ENCODE measurements at places on chromosomes 6 and 20. TPM values are rescaled to one million over a fixed set of nuclear protein-coding genes. Genes with fewer than 3 reads are reported as not detected.

Gene DAAM2
- not detected for total RNA-seq

Gene PGC
- not detected for total RNA-seq

Gene SMIM8
- 5.3 TPM for total RNA-seq

Gene IL17A
- total RNA-seq = not detected

DNA sequence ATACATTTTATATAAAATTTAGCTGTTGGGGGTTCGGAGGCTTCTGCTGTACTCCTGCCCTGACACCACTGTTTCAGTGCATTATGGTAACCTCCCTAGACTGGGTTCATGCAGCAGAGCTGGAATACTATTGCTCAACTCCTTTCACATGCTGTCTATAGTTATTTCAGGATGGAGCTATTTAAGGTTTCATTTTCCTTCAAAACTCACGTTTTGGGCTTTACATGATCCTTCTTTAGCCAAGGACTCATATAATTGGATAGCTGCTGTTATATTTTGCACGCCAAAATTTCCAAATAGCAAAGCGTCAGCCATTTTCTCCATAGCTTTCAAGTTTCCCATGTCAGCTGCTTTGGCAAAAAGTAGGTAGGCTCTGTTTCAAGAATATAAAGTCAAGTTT is 76.8 kb downstream of the SEL1L2 start:
- no peak for DNase-seq

DNA sequence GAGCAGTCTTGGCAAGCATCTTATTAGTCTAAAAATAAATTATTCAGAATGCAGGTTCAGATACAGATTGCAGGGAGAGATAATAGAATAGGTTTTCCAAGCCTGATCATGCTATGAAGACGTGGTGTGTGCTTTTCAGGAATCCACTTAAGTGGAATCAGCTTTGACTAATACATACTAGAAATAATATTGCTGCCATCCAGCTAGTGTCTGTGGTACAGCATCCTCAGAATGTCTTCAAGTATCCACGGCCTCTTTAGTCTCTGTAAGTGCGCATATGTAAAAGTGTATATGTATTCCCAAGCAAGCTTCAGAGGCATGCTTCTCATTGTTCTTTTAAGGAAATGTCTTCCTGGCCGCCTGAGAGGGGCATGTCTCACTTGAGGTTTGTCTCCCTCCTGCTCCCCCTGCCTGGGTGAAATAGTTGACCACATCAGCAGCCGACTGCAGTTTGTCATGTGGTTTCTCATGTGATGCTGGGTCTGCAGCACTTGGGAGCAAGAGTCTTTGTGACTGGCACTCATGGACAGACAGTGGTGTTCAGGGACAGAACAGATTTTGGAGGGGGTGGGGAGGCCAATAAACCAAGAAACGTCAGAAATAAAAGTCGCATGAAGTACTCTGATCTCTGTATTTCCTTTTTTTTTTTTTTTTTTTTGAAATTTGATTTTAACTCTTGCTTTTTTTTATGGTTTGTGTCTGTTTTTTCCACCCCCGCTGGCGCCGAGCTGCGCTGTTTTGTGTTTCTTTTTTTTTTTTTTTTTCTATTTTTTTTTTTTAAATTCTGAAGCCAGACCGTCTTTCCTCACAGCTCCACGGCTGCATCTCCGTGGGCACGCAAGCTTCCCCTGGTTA is 150.8 kb downstream of the PRL start:
- DNase-seq = no peak

DNA sequence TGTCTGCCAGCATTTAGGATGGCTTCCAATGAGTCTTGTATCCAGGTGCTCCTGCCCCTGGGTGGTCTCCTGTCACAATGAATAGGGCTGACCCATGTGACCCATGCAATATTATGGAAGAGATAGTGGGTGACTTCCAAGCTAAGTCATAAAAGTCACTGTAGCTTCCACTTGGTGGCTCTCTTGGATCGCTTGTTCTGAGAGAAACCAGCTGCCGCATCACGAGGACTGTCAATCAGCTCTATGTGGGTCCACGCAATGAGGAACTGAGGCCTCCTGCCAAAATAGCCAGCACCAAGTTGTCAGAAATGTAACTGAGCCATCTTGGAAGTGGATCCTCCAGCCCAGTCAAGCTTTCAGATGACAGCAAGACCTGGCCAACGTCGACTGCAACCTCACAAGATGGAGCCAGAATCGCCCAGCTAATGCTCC is 14.9 kb upstream of the MATN4 start:
- peak; percentile 48 for DNase-seq

GRCh38 chr6:3773678-3774298 is 22.3 kb upstream of the PXDC1 start:
- no peak for DNase-seq

DNA sequence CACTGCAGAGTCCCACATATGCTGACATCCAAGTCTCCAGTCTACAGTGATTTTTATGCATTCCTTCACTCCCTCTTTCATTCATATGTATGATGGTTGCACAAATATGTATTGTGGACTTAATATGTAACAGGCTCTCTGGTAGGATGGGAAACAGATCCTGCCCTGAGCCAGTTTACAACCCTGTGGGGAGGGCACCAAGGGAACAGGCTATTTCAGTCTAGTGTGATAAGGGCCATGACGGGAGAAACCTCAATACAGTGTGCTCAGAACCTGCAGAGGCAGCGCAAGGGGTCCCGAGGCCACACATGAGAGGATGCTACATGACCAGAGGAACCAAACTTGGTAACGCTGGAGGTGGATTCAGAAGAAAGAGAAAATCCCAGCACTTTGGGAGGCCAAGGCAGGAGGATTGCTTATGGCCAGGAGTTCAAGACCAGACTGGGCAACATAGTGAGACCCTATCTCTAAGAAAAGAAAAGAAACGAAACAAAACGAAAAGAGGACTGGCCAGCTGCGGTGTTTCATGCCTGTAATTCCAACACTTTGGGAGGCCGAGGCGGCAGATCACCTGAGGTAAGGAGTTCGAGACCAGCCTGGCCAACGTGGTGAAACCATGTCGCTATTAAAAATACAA is 249.8 kb upstream of the JARID2 start:
- no peak for DNase-seq

DNA sequence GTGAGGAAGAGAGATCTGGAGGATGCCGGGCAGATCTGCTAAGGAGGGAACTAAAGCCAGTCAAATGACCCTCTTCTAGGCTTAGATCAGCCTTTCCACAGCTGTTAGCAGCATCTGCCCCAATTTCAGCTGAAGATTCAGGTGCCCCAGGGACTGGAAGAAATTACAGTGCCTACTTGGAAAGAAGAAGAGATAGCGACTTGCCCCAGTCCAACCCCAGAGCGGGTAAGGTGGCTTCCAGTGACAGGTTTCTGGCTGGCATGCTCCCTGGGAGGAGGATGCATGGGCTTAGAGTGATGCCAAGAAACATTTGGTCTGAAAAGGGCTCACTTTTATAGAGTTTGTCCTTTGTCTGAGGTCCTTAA is 620 bp downstream of the TJAP1 start:
- DNase-seq = no peak

GRCh38 chr6:116218172-116218633 is 35.7 kb downstream of the TSPYL4 start:
- DNase-seq = no peak

GRCh38 chr20:50191065-50191543 is 474 bp downstream of the CEBPB start:
- DNase-seq = peak; percentile 72

All from PC-9 (cell line).